Activated CD8-positive, alpha-beta T cell treated with anti-CD3 and anti-CD28 coated beads for 36 hours (primary cell): ENCODE measurements at places on chromosomes 12 and 14.

DNA sequence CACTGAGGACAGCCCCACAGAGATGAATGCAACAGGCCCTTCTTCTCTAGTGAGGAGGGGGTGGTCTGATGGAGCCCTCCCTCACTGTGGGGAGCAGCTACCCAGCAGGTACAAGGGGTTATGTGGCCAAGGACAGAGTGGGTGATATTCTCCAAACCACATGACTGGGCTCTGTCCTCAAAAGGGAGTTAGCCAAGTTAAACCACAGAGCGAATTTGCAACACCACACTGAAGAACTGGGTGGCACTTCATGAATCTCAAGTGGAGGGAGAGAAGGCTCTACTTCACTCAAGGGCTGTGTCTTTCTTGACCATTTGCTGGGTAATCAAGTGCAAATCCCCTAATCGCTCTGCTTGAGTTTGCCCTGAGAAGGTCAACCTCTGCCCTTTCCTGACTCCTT lies 12.5 kb downstream of the GPR68 start:
- no peak for DNase-seq

DNA sequence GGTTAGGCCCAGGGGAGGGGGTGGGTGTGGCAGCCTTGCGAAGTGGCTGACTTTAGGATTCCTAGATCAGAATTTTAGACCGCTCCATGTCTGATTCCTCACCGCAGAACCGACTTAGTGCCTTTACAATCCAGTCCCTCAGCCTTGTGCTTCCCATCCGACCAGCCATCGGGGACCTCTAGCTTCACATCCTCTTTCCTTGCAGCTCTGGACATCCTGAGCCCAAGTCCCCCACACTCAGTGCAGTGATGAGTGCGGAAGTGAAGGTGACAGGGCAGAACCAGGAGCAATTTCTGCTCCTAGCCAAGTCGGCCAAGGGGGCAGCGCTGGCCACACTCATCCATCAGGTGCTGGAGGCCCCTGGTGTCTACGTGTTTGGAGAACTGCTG lies 557 bp downstream of the COPS7A start:
- peak; percentile 49 for DNase-seq

- DNase-seq = no peak
These were observed 8.5 kb upstream of the FZD10 start for GRCh38 chr12:130153803-130154202.

DNA sequence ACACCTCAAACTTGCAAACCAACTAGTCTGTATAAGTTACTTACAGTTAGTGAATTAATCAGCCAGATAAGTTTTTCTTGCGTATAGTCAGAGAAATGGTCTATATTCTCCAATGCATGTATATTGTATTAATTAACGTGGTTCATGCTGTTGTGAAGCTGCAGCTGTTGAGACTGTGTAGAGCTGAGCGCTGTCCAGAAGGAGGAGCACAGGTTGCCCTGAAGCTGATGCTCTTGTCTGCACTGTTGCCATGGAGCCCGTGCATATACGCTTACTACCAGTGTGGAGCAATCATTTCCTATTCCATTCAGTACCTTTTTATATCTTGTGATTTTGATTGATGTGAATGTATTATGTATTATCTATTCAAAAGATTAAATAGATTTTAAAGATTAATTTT lies 74.3 kb upstream of the ARID2 start:
- peak; percentile 73 for DNase-seq

DNA sequence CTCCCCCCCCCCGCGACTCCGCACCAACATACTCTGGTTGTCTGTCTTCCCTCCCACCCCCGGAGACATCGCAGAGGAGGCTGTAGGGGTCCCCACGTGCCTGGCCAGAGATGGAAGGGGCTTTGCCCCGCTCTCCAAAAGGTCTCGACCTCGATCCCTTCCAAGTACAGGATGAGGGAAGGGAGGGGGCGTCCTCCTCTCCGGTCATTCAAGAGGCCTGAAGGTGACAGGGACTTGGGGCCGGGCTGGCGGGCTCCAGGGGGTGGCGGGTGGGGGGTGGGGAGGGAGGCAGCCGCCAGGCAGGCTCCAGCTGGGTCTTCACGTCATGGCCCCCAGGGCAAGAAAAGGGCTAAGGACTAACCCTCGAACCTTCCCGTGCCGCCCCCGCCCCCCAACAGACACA lies 15.1 kb downstream of the TBX3 start:
- no peak for DNase-seq

- no peak for DNase-seq
These were observed 105.2 kb downstream of the TSPAN9 start for GRCh38 chr12:3182426-3182825.

DNA sequence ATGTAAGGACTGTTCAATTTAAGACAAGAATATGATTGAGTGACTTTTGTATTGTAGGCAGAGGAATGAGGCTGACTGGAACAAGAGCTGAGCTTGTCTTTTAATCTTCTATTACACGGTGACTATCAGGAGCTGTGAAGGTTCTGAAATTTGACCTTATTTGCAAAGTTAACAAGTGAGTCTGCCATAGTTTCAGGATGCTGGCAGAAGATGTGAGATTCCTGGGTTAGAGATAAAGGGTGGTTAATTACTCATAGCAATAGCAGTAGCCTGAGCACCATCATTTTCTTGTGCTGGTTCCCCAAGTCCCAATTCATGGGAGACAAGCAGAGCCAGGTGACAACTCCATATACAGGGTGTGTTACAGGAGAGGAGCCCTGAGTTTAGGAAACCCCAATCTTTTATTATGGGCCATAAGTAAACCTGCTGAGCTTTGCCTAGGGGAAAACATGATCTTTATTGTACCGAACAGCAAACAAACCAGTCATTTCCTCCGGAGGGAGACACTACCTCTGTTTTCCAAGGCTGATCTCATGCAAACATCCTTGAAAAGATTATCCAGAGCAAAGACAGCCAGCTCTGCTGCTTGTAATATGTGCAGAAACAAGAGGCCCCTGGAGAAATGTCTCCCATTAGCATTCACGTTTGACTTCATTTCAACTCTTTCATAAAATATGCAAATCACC lies 51.7 kb upstream of the DDX11 start:
- DNase-seq = no peak

GRCh38 chr12:72734581-72734980 lies 462.4 kb downstream of the TRHDE start:
- no peak for DNase-seq

DNA sequence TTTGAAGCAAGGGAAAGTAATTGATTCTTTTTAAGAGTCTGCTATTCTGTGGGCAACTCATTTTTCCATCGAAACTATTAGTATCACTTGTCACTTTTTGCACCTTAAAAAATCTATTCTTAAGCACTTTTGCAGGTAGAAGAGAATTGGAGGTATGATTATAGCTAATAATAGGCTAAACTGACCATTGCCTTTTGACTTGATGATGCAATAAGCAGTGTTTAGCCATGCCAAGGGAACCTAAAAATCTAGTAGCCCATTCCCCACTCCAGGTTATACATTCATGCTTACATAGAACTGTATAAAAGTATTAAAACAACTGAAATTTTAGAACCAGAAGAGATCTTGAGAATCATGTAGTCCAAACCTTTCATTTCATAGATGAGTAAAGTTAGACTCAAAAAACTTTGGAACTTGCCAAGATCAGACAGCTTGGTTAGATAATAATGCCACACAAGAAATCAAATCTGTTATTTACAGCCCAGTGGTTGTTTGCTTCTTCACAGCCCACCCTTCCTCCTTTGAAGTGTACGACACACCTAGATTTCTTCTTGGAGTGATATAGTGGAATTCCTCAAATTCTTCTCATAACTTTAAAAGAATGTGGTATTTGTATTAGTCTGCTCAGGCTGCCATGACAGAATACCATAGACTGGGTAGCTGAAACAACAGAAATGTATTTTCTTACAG lies 21.7 kb upstream of the GARIN2 start:
- DNase-seq = no peak

DNA sequence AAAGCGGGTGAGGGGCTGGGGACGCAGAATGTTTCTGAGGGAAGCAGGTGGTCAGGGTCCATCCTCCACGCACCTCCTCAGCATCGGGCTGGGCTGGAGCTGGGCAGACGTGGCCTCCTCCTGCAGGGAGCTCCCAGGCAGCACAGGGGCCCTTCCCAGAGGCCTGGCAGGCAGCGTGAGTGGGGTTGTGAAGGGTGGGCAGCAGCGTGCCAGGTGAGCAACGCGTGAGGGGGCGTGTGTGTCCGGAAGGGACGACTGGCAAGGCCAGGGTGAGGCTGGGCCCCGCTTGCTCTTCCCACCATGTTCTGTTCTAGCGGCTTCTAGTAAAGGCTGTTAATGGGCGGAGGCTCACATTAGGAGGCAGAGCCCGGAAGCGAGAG lies 17.1 kb downstream of the ANKRD9 start:
- no peak for DNase-seq

- no peak for DNase-seq
These were observed 4.1 kb downstream of the ART4 start for GRCh38 chr12:14839262-14839661.

DNA sequence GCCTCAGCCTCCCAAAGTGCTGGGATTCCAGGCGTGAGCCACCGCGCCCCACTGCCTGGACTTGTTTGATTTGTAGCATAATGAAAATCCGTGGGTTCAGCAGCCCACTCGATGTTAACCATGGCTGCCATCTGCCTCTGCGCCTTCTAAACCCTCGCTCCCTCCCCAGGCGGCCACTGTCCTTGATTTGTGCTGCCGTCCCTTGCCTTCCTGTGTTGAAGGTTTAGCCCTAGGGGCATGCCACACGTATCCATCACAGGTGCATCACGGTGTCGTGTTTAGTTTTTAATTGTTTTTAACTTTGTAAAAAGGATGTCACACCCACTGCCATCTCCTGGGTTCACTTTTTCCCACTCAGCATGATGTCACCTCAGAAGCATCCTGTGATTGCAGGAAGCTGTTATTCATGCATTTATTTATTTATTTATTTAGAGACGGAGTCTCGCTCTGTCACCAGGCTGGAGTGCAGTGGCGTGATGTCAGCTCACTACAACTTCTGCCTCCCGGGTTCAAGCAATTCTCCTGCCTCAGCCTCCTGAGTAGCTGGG lies 24.5 kb upstream of the ULK1 start:
- DNase-seq = no peak

DNA sequence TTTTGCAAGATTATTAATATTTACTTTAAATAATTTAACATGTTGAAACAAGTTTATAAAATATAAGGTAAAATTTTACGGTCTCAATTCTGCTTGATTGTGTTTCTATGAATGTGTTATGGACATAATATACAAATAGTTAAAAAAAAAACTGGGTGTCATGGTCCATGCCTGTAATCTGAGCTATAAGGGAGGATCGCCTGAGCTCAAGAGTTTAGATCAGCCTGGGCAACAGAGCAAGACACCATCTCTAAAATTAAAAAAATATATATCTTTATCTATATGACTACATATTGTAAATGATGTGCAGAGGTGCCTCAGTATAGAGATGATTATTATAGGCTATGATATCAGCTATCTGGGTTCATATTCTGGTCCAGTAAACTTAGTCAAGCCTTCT lies 9.9 kb downstream of the PAPOLA start:
- DNase-seq = no peak

GRCh38 chr14:98947911-98948595 lies 323.9 kb downstream of the BCL11B start:
- DNase-seq = no peak

GRCh38 chr12:47549258-47549657 lies 156.6 kb downstream of the RPAP3 start:
- DNase-seq = peak; percentile 54

GRCh38 chr12:94336211-94336925 lies 123.3 kb downstream of the CEP83 start:
- no peak for DNase-seq

GRCh38 chr12:107684029-107684795 lies 1.4 kb upstream of the PWP1 start:
- DNase-seq = no peak

GRCh38 chr12:59388176-59388575 lies 207.7 kb upstream of the SLC16A7 start:
- DNase-seq = no peak

DNA sequence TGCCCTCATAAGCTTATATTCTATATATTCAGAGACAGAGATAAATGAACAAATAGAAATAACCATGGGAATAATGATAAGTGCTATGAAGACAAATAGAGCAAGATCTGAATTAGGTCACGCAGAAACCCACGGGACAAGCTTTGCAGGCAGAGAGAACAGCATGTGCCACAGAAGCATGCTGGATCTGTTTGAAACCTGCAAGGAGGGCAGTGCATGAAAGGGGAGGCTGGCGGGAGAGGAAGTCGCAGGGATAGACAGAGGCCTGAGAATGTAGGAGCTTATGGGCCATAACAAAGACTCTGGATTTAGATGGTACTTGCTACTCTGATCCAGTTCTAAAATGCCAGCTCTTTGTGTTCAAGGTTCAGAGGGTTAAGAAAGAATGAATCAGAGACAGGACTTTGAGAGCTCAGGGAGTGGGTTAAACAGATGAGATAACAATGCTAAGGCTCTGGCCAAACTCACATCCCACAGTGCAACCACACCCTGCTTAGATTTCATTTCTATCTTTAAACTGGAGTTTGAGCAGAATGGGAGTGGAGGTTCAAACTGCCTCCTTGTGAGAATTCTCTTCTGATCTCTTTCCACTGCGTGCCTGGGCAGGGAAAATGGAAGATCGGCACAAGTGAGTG lies 49.2 kb upstream of the PPP1R12A start:
- no peak for DNase-seq

GRCh38 chr12:44584625-44585024 lies 291.5 kb downstream of the NELL2 start:
- DNase-seq = no peak

GRCh38 chr14:89013698-89014568 lies 189.5 kb downstream of the TTC8 start:
- no peak for DNase-seq

DNA sequence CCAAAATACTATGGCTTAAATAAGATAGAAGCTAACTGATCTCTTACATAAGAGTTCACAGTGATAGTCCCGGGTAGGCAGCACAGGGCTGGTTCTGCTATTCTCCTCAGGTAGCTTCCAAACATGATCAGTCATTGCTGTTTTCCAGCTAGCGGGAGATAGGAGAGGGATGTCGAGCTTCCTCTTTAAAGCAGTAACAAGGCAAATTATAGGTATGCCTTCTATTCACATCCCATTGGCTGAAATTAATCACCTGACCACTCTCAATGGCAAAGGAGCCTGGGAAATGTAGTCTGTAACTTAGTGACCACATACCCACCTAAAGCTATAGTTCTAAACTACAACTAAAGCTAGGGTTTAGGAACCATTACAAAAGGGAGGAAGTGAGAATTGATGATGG lies 34.5 kb upstream of the VRK1 start:
- DNase-seq = peak; percentile 35

GRCh38 chr14:58082491-58083098 lies 69.4 kb downstream of the ARMH4 start:
- DNase-seq = no peak

GRCh38 chr12:70052931-70053497 lies 190.2 kb upstream of the CNOT2 start:
- no peak for DNase-seq

DNA sequence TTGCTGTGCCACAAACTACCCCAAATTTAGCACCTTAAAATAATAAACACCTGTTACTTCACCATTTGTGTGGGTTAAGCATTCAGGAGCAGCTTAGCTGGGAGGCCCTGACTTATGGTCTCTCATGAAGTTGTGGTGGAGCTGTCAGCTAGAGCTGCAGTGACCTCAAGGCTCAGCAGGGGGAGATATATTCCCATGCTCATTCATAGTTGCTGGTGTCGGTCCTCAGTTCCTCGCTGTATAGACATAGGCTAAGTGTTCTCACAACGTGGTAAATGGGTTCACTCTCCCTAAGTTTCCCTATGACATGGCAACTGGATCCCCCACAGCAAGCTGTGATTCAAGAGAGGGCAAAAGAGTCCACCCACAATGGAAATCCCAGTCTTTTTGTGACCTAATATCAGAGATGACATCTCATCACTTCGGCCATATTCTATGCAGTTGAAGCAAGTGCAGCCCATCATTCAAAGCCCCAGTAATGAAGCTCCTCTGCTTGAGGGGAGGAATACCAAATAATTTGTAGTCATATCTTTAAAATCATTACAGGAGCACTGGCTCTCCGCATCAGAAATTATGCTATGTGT lies 41.1 kb downstream of the PRB3 start:
- DNase-seq = peak; percentile 61
